ENCODE measurements at places on chromosomes 4 and X. TPM values are rescaled to one million over a fixed set of nuclear protein-coding genes. Genes with fewer than 3 reads are reported as not detected.

DNA sequence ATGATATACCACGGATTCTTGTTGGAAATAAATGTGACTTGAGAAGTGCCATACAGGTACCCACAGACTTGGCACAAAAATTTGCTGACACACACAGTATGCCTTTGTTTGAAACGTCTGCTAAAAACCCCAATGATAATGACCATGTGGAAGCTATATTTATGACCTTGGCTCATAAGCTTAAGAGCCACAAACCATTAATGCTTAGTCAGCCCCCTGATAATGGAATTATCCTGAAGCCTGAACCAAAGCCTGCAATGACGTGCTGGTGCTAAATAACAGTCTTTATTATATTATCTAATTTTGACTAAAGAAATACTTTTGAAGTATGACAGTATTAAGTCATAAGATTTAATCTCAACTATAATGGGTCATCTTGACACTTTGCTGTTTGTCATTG lies 18.9 kb downstream of the RAB33B start:
- no peaks in the 10 kb centered on the region for H3K27me3 ChIP-seq
- H3K4me1 ChIP-seq = no peaks in the 10 kb centered on the region
- no peak for DNase-seq
- H3K4me3 ChIP-seq = no peak overlapping the region
- H3K36me3 ChIP-seq = peaks cover 22% of the 10 kb centered on the region

SOX3 gene
- total RNA-seq = not detected

GRCh38 chrX:68978255-68978654 lies 149.4 kb downstream of the EFNB1 start:
- no peaks in the 10 kb centered on the region for H3K27me3 ChIP-seq
- H3K27ac ChIP-seq = no peak overlapping the region
- DNase-seq = no peak
- no peaks in the 10 kb centered on the region for H3K4me1 ChIP-seq
- no peaks in the 10 kb centered on the region for H3K36me3 ChIP-seq
- no peak overlapping the region for H3K4me3 ChIP-seq

ABLIM2 gene
- total RNA-seq = not detected

DNA sequence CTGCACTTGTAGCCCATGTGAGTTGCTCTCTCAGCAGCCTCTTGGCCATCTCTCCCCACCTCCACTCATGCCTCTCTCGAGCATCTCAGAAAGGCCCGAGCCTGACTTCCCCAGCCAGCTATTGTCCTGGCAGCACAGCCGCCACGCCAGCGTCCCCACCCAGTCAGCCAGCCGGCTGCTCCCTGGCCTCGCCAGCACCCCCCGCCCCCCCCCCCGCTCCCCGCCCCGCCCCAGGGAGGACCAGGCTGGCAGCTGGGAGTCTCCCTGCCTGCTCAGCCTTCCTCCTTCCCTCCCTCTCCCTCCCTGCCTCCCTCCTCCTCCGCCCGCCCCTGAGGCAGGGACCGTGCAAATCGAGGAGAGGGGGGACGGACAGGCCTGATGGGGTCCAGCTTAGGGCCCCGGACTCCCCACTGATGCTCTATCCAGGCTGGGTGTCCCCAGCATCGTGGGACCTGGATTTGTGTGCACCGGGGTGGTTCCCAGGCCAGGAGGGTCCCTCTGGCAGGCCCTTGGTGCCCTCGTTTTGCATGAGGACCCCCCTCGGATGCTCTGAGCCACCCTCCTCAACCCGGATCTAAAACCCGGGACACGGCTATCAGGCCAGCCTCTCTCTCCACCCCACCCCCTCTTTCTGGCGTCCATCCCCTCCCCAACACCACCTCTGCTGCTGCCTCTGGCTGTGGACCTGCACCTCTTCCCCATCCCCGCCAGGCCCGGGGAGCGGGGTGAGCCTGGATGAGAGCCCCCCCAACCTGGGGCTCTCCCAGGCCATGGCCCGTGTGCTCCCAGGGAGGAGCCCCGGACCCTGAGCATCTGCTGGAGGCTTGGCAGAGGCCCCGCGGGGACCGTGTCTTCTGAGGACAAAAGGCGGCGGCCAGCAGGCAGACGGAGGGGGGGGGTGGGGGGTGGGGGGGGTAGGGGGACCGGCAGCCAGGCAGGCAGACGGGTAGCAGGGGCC lies at the start of gene GPR173:
TSS of gene GPR173 (plus strand) at position 621 of the 958 bp plus-strand sequence. CDS start 27,833 bp downstream, outside the sequence.
- H3K27me3 ChIP-seq = no peaks in the 10 kb centered on the region
- no peak within 1 kb of the TSS for H3K4me3 ChIP-seq
- DNase-seq = no peak
- H3K36me3 ChIP-seq = no peaks in the 10 kb centered on the region
- no peak within 1 kb of the TSS for H3K27ac ChIP-seq
- no peaks in the 10 kb centered on the region for H3K4me1 ChIP-seq

GRCh38 chrX:1138476-1139184 lies 73.8 kb downstream of the CRLF2 start:
- H3K27ac ChIP-seq = no peak overlapping the region
- no peaks in the 10 kb centered on the region for H3K4me1 ChIP-seq
- no peak for DNase-seq
- H3K4me3 ChIP-seq = no peak overlapping the region

- H3K4me1 ChIP-seq = no peaks in the 10 kb centered on the region
- DNase-seq = peak; percentile 57
- no peaks in the 10 kb centered on the region for H3K36me3 ChIP-seq
- no peaks in the 10 kb centered on the region for H3K27me3 ChIP-seq
- no peak overlapping the region for H3K4me3 ChIP-seq
Observed at GRCh38 chrX:3990569-3990968, 277.1 kb upstream of the PRKX start.

GRCh38 chr4:140082391-140082755 lies 71.6 kb downstream of the MAML3 start:
- no peaks in the 10 kb centered on the region for H3K36me3 ChIP-seq
- DNase-seq = no peak
- H3K27me3 ChIP-seq = no peaks in the 10 kb centered on the region
- H3K4me1 ChIP-seq = peaks cover 31% of the 10 kb centered on the region

SYNPO2 gene
- 1.2 TPM for total RNA-seq
